ENCODE measurements at places on chromosomes 1 and 21. TPM values are rescaled to one million over a fixed set of nuclear protein-coding genes. Genes with fewer than 3 reads are reported as not detected.

GRCh38 chr1:52239708-52240001 is 97.8 kb downstream of the ZFYVE9 start:
- H3K4me1 ChIP-seq: no peaks in the 10 kb centered on the region
- H3K4me3 ChIP-seq: no peak overlapping the region
- H3K36me3 ChIP-seq: no peaks in the 10 kb centered on the region
- no peak for DNase-seq

- no peaks in the 10 kb centered on the region for H3K27me3 ChIP-seq
- no peaks in the 10 kb centered on the region for H3K4me1 ChIP-seq
- no peak overlapping the region for H3K4me3 ChIP-seq
- no peak for DNase-seq
- H3K27ac ChIP-seq: no peak overlapping the region
Observed at GRCh38 chr1:173301507-173301906, 94.4 kb upstream of the TNFSF4 start.

DNA sequence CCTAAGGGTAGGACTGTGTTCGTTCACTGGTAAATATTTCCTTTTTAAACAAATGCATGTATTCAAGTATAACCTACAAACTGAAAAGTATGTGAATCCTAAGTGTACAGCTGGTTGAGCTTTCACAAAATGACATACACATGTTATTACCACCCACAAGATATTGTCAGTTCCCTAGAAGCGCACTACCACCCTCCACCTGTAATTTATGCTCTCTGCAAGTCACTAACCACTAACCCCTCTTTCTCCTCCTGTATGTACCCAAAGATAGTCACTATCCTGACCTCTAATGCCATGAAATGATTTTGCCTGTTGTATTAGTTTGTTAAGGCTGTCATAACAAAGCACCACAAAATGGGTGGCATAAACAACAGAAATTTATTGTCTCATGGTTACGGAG is 82.8 kb upstream of the CHODL start:
- no peak overlapping the region for H3K4me3 ChIP-seq
- no peaks in the 10 kb centered on the region for H3K27me3 ChIP-seq
- H3K27ac ChIP-seq: no peak overlapping the region

DNA sequence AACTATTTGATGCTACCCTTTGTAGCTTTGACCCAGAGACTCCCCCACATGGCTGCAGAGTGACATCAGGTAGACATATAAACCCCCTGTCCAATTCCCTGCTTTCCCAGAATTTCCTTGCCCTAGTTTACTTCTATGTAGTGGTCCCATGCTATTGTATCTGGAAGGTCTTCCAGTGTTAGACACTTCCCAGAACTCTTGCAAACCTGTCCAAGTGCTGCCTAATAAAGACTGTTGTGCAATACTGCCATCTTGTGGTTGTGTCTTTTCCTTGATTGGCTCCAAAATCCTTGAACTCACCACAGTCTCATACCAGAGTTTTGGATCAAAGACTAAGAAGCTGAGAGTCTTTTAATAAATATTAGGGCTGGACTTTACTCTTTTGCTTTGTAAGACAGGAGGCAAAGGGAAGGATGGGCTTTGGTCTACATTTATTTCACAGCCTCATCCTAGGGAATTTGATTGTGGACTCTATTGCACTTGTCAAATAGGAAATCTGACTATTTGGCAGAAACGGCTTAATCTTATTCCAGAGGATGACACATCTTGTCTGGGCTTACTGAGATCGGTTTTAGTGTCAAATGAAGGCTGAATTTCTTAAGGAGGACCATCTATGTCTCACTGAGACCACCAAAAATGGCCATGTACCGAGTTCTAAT is 169.9 kb downstream of the LRRC7 start:
- no peaks in the 10 kb centered on the region for H3K27me3 ChIP-seq
- no peaks in the 10 kb centered on the region for H3K4me1 ChIP-seq
- no peak overlapping the region for H3K27ac ChIP-seq
- no peak overlapping the region for H3K4me3 ChIP-seq

- H3K4me3 ChIP-seq: peak overlapping the region; percentile 30
- no peaks in the 10 kb centered on the region for H3K36me3 ChIP-seq
Observed at GRCh38 chr1:226108935-226109828, 46.7 kb downstream of the H3-3A start.

DNA sequence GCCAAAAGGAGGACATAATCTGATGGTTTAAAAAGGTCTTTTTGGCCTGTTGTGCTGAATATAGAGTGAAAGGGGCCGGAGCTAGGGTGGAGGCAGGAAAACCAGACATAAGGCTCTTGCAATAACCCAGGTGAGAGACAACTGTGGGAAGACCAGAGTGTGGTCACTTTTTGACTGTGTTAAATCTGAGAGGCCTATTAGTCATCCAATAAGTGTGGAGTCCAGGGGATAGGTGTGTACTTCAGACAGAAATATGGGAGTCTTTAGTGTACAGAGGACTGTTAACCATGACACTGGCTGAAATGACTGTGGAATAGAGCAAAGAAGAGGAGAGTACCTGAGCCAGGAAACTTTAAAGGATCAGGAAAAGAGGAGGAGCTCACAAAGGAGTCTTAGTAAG is 89.3 kb downstream of the VAV3 start:
- H3K4me3 ChIP-seq: no peak overlapping the region
- H3K27me3 ChIP-seq: no peaks in the 10 kb centered on the region
- DNase-seq: no peak

GRCh38 chr1:205204552-205204951 is 7.0 kb downstream of the DSTYK start:
- H3K27ac ChIP-seq: no peak overlapping the region
- no peaks in the 10 kb centered on the region for H3K36me3 ChIP-seq
- no peak overlapping the region for H3K4me3 ChIP-seq
- H3K4me1 ChIP-seq: peaks cover under 1% of the 10 kb centered on the region
- H3K27me3 ChIP-seq: no peaks in the 10 kb centered on the region
- DNase-seq: no peak

- H3K27ac ChIP-seq: no peak overlapping the region
- no peak overlapping the region for H3K4me3 ChIP-seq
- DNase-seq: no peak
- H3K27me3 ChIP-seq: peaks cover 17% of the 10 kb centered on the region
Observed at GRCh38 chr21:45251635-45252447, 35.9 kb downstream of the POFUT2 start.

DNA sequence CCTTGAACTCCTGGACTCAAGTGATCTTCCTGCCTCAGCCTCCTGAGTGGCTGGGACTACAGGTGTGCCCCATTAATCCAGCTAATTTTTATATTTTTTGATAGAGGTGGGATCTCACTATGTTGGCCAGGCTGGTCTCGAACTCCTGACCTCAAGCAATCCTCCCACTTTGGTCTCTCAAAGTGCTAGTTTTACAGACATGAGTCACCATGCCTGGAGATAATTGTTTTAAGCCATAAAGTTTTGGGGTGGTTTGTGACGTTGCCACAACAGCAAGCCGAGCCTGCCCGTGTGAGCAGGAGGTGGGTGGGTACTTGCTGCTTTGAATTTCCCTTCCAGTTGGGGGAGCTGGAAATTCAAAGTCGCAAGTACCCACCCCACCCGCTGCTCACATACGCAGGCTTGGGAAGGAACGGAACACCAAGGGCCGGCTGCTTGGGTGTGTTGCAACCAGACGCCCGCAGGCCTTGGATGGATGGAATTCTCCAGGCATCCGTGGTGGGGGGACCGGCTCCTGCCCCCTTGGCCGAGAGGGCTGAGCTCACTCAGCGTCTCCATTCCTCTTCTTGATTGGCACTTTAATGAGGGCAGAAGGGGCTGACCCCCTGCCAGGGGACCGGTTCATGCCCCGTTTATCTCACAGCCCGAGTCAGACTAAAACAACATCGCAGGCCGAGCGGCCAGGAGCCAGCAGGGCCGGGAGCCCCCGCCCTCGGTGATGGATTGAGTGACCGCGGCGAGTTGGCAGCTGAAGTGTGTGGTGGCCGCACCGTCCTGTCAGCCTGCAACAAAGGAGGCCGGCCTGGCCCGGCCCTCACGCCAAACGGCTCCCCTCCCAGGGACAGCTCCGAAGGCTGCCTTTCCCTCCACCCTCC is 78.1 kb downstream of the DHRS3 start:
- no peaks in the 10 kb centered on the region for H3K36me3 ChIP-seq
- H3K4me1 ChIP-seq: no peaks in the 10 kb centered on the region
- DNase-seq: no peak
- no peak overlapping the region for H3K4me3 ChIP-seq
- no peaks in the 10 kb centered on the region for H3K27me3 ChIP-seq
- H3K27ac ChIP-seq: no peak overlapping the region

- peaks cover 60% of the 10 kb centered on the region for H3K4me1 ChIP-seq
- no peak within 1 kb of the TSS for H3K4me3 ChIP-seq
- no peaks in the 10 kb centered on the region for H3K36me3 ChIP-seq
- no peak for DNase-seq
- H3K27me3 ChIP-seq: no peaks in the 10 kb centered on the region
Observed at GRCh38 chr1:31703431-31704270, at the start of gene COL16A1. COL16A1 (minus strand) TSS chr1:31704017; CDS start chr1:31702193, 1,824 bp downstream.

DNA sequence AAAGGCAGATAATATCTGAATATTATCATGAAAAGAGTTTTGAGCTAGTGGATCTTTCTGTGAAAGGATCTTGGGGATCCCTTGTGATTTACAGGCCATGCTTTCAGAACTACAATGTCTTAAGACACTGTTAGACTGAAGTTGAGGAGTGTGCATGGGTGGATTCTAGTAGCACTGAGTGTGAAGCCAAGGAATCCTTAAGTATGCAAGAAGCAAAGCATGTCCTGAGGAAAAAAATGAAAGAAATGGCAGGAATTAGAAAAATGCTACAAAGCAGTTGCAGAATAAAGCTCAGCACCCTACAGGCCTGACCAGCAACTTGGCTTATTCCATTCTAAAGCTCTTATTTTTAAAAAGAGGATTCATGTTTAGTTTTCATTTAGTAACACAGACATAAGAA is 11.9 kb downstream of the STX6 start:
- H3K4me1 ChIP-seq: 0 out of 2 replicates have a peak, but pooled peaks cover 7% of the 10 kb centered on the region
- DNase-seq: no peak
- H3K27ac ChIP-seq: no peak overlapping the region
- no peaks in the 10 kb centered on the region for H3K27me3 ChIP-seq

DNA sequence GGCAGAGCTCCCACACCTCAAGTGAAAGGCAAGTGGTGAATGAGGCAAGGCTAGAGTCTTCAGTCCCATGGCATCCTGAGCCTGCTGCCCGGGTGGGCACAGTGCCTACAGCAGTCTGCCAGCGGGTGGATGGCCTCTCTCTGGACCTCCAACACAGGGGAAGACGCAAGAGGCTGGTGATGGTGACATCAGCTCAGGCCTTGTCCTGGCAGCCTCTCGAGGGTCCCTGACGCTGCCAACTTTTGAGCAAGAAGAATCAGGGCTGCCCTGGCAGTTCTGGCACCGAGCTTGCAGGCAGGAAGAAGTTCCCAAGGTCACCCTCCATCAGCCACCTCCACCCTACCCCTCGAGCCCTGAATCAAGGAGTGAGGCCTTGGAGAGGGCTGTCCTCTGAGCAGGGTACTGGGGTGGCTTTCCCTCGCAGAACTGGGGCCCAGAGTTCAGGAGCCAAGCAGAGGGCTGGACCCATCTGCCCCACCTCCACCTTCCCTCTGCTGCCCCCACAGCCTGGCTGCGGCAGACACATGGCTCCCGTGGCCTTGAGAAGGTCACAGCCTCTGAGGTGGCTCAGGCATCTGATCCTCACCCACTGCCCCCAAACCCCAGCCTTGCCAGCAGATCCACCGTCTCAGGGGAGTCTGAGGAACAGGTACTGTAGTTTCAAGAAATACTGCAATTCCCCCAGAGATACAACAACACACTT is 5.8 kb downstream of the RAP1GAP start:
- no peaks in the 10 kb centered on the region for H3K36me3 ChIP-seq
- H3K4me1 ChIP-seq: no peaks in the 10 kb centered on the region
- H3K27ac ChIP-seq: no peak overlapping the region

- no peaks in the 10 kb centered on the region for H3K36me3 ChIP-seq
- no peak overlapping the region for H3K4me3 ChIP-seq
- H3K27ac ChIP-seq: no peak overlapping the region
- no peak for DNase-seq
- H3K4me1 ChIP-seq: no peaks in the 10 kb centered on the region
- H3K27me3 ChIP-seq: no peaks in the 10 kb centered on the region
Observed at GRCh38 chr1:230709619-230710542, 4.0 kb downstream of the AGT start.

DNA sequence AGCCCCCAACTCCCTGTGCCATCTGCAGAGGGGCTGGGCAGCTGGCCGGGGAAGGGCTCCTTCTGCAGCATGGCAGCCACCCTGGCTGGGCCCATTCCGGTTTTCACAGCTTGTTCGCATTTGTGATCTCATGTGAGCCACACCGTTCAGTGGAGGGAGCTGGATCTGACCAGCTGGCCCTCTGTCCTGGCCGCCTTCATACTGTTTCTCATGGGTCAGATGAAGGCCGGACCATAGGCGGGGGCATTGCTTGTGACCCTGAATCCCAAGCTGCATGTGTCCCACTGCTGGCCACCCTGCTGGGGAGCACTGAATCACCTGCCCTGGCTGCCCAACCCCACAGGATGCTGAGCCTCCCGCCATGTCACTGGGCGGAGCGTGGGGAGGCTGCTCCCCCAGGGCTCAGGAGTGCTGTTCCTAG is 36.4 kb upstream of the PRSS38 start:
- no peaks in the 10 kb centered on the region for H3K27me3 ChIP-seq
- H3K27ac ChIP-seq: no peak overlapping the region
- no peak overlapping the region for H3K4me3 ChIP-seq
- no peaks in the 10 kb centered on the region for H3K36me3 ChIP-seq

DNA sequence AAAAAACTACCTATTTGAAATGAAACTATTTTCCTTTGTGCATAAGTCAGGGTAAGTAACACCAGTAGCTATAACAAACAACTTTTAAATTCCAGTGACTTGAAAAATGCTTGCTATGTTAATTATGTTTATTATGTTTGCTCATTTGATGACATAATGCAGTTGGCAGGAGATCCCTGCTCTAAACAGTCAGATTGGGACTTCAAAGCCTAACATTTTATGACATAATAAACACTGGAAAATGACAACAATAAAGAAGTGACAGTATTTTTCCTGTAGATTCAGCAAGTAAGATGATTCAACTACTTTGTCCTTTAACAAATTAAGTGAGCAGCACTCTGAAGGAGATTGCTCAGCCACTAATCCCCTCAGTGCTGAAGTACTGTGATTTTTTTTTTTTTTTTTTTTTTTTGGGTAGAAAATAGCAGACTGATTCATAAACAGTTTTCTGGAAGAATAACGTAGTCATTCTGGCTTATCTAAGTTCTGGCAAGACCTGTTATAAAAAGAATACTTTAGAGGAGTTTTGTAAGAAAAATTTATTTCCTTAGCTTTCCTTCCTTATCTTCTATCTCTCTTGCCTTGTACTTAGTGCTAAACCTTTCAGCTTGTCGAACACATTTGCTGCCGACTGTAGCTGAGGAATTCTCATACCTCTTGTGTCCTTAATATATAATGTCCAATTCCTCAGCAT is 207.2 kb downstream of the PTGER3 start:
- no peak overlapping the region for H3K4me3 ChIP-seq
- no peaks in the 10 kb centered on the region for H3K36me3 ChIP-seq
- H3K4me1 ChIP-seq: no peaks in the 10 kb centered on the region

GRCh38 chr1:83693427-83694126 is 305.4 kb downstream of the TTLL7 start:
- DNase-seq: no peak
- H3K27ac ChIP-seq: no peak overlapping the region
- no peaks in the 10 kb centered on the region for H3K36me3 ChIP-seq
- no peaks in the 10 kb centered on the region for H3K27me3 ChIP-seq
- no peak overlapping the region for H3K4me3 ChIP-seq

CFAP45 gene
- total RNA-seq: 9.3 TPM

S1PR1 gene
- 0.15 TPM for total RNA-seq

ZNF593OS gene
- total RNA-seq: not detected

ZNF695 gene
- total RNA-seq: 9.8 TPM

C1orf87 gene
- not detected for total RNA-seq

HECTD3 gene
- total RNA-seq: 21.8 TPM

TRIM67 gene
- not detected for total RNA-seq

MR1 gene
- total RNA-seq: 11.2 TPM

LMOD1 gene
- 0.74 TPM for total RNA-seq

RHOU gene
- not detected for total RNA-seq

Data from PC-9 (cell line).